ENCODE measurements at places on chromosomes 6 and 20.

GRCh38 chr6:111628142-111628850, 22.6 kb upstream of the TRAF3IP2 start:
- no peak for DNase-seq

GRCh38 chr6:46293641-46294316, 123.0 kb upstream of the ENPP5 start:
- DNase-seq: no peak

- DNase-seq: no peak
Measured at GRCh38 chr6:65706436-65706835, 590 bp downstream of the EYS start.

- no peak for DNase-seq
Measured at GRCh38 chr20:25042531-25043498, 15.1 kb downstream of the ACSS1 start.

- DNase-seq: no peak
Measured at GRCh38 chr6:154542747-154543146, 32.3 kb upstream of the CNKSR3 start.

DNA sequence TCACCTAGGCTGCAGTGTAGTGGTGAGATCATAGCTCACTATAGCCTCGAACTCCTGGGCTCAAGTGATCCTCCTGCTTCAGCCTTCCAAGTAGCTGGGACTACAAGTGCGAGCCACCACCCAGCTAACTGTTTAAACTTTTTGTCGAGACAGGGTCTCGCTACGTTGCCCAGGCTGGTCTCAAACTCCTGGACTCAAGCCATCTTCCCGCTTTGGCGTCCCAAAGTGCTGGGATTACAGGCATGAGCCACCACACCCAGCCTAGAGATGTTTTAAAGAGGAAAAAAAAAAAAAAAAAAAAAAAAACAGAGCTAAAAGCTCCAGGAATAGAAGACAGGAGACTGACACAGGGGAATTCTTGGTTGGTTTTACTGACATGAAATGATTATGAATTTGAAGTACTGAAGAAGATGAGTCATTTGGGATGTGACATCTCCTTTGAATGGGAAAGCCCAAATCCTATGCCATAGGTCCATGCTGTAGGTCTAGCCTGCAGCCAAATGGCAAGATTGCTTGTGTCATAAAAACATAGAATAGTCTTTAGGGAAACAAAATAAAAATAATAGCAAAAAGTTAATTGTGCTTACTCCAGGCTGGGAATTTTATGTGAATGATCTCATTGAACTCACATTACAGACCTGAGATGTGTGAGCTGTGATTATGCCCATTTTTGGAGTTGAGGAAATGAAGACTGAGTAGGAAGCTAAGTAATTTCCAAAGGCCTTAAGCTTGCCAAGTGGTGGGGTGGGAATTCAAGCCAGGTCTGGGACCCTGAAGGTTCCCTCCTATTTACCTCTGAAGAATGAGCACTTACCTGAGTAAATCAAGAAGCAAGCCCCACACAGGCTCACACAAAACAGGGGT, 24.3 kb upstream of the NHSL1 start:
- no peak for DNase-seq

GRCh38 chr6:4687656-4687988, 88.6 kb upstream of the CDYL start:
- no peak for DNase-seq

- DNase-seq: no peak
Measured at GRCh38 chr20:14341801-14342200, 4.4 kb upstream of the FLRT3 start.

DNA sequence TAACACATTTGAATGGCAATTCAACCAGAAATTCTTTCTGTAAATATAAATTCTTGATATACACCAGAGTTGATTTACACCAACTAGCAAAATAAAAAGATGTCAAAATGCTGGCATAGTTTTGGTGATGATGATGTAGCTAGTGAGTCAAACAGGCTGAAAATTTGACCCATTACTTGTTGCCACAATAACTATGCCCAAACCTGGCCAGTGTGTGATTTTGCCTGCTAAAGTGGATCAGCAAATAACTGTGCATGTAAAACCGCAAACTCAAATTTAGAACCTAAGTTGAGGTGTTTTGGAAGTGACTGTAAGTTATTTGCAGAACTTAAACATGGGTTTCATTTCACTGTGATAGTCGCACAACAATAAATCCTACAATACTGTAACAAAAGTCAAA, 125.9 kb downstream of the KIF6 start:
- no peak for DNase-seq

GRCh38 chr20:10675450-10675848, 1.6 kb upstream of the JAG1 start:
- no peak for DNase-seq

GRCh38 chr20:48892891-48893290, 28.6 kb upstream of the ARFGEF2 start:
- no peak for DNase-seq

DNA sequence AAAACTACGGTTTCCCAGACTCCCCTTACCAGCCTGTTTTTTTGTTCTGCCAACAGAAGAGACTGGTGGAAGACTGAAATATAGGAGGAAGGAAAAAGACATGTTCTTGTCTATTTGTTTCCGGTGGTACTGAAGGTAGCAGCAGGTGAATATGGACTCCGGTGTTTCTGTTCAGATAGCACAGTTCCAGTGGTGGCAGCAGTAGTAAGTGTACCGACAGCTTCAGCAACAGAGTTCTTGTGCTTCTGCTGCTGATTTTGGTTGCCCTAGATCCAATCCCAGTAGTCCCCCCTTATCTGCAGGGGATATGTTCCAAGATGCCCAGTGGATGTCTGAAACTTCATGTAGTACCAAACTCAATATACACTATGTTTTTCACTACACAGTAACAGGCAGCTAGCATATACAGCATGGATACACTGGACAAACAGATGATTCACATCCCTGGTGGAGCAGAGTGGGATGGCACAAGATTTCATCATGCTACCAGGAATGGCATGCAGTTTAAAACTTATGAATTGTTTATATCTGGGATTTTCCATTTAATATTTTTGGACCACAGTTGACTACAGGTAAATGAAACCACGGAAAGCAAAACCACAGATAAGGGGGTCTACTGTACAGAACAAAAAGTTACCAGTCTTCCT, 301.8 kb downstream of the BTBD9 start:
- no peak for DNase-seq

DNA sequence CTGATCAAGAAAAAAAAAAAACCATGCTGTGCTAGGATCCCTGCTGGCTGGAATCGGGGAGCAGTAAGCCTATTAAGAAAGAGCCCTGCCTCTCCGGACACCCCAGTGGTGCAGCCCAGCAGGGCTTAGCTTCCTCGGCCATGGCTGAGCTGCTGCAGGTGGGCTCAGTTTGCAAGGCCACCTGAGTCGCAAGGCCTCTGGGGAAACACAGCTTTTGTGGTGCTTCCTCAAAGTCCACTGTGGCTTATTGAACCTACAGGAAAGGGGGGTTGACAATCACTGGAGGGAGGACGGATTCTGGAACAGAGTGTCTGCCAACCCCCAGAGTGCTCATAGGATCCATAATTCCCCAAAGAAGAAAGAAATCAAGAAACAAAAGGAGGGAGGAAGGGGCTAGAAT, 240.8 kb downstream of the SMOC2 start:
- no peak for DNase-seq

GRCh38 chr20:16423311-16424212, 149.7 kb downstream of the KIF16B start:
- no peak for DNase-seq

DNA sequence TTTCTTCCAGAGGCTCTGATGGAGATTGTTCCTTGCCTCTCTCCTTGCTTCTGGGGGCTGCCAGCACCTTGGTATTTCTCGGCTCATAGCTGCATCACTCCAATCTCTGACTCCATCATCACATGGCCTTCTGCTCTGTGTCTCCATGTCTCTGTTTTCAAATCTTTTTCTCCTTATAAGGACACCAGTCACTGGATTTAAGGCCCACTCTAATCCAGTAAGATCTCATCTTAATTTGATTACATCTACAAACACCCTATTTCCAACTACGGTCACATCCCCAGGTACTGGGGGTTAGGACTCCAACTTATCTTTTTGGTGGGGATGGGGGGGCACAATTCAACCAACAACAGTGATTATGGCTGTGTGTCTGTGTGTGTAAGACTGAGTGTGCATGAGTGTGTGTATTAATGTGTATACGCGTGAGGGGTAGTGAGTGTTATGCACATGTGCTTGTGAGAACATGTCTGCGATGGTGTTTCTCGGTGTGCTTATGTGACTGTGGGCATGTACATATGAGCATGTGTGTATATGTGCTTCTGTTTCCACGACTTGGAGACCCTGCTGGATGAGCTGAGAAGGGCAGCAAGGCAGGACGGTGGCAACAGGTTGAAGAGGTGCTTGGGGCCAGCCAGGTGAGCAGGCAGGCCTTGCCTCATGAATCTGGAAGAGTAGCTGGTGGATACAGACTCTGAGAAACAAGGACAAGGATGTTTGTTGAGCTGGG, 130.5 kb downstream of the MRPL14 start:
- no peak for DNase-seq

DNA sequence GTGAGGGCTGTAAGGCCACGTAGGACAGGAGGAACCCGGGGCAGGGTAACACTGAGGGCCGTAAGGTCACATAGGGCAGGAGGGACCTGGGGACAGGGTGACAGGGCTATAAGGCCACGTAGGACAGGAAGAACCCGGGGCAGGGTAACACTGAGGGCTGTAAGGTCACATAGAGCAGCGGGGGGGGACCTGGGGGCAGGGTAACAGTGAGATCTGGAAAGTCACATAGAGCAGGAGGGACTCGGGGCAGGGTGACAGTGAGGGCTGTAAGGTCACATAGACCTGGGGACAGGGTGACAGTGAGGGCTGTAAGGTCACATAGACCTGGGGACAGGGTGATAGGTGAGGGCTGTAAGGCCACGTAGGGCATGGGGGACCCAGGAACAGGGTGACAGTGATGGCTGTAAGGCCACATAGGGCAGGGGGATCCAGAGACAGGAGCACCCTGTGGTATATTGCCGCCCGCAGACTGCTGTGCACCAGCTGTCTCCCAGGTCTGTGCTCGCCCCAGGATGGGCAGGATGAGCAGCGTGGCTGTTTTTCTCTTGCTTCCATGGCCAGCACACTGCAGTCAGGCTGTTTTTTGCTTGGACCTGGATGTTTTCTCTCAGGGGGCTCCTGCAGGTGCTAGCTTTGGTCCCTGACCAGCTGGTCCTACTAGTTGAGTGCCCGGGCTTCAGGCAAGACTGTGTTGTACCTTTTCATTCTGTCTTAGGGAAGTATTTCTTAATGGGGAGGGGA, 55.7 kb downstream of the SYTL3 start:
- DNase-seq: no peak

DNA sequence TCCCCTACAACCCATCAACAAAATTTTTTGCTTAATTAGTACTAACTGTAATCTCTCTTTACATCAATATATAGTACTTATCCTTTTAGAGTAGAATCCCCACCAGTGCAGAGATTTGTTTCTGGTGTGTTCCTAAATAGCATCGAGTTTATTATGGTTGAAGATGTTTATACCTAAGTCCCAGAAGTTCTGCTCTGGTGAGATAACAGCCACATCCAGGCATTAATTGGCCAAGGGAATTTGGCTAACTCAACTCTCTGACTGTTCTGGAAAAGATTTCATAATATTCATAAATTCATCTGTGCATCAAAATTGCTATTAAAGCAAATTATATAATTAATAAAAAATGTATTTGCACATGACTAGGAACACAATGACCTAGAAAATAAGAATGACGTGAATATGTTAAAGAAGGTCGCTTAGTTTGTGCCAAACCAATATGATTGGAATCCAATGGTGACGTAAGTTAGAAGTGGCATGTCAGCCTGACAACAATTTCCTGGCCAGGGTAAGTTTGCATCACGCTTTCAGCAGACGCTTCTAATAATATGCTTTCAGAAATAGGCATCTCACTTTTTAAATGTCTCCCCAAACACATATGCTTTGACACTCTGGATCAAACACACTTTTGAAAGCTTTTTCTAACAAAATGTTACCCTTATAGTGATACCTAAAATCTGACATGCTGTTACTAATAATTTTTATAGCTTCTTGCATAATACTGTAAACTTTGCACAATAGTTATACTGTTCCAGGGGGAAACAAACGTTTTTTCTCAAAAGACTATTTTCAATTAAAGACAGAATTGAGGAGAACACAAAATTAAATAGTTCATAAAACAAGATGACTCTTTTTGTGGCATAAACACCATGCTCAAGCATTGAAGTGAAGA, 236.7 kb downstream of the TENT5A start:
- no peak for DNase-seq

GRCh38 chr6:156659822-156660198, 117.4 kb upstream of the ARID1B start:
- DNase-seq: no peak

- DNase-seq: no peak
Measured at GRCh38 chr6:137846772-137847313, 20.2 kb upstream of the TNFAIP3 start.

DNA sequence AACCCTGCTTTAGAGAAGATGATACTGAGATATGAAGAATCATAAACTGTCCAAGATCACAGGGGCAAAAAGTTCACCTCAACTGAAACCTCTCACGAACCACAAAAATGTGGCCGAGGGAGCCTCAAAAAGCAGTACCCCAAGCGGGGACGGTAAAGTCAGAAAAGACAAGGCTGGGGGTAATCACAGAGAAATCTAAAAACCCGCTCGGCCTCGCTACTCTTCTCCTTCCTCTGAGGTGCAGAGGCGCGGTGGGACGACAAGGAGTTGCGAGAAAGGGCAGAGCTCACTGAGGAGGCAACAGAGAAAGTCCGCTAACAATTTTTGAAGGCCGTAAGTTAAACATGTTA, 356 bp upstream of the IRAK1BP1 start:
- no peak for DNase-seq

- DNase-seq: no peak
Measured at GRCh38 chr20:16302818-16303217, 270.4 kb downstream of the KIF16B start.

- no peak for DNase-seq
Measured at GRCh38 chr6:79686707-79687309, 55.7 kb downstream of the SH3BGRL2 start.

DNA sequence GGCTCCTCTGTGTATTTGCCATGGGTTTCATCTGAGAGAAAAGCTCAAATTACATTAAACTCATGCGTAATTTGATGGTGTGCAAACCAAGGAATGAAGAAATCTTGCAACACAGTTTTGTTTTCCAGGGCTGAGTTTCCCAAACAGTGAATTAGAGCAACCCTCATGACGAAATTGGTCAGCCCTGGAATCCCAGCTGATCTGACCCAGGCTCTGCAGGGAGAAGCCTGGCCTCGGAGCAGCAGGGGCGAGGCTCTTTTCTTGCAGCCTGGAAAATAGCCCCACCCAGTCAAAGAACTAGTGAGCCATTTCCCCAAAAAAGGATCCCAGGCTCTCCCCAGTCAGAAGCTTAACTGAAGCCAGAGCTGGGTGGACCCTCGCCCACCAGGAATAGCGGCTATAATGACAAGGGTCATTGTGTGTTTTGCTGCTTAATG, 107.3 kb upstream of the SNX9 start:
- no peak for DNase-seq

GRCh38 chr20:15637950-15638754, 935.1 kb downstream of the KIF16B start:
- no peak for DNase-seq

DNA sequence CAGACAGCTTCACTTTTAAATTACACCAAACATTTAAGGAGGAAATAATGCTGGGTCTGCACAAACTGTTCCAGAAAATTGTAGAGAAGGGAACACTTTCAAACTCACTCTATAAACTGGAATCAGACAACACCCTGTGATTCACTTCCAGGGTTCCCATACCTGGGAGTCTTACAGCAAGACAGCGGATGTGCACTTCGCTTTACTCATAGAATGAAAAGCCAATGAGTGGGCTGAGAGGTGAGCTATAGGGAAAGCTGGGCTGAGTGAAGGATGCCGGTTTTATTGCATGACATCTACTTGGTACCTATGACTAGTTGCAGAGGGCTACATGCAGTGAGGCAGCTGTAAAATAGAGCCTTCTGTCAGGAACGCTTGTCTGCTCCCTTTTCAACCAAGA, 152.1 kb downstream of the FNDC1 start:
- no peak for DNase-seq
